ENCODE measurements at places on chromosomes 3 and 15. TPM values are rescaled to one million over a fixed set of nuclear protein-coding genes. Genes with fewer than 3 reads are reported as not detected.

The HGD gene
- not detected for total RNA-seq

GRCh38 chr3:117045143-117045542 is 335.6 kb downstream of the TUSC7 start:
- no peak for DNase-seq

DNA sequence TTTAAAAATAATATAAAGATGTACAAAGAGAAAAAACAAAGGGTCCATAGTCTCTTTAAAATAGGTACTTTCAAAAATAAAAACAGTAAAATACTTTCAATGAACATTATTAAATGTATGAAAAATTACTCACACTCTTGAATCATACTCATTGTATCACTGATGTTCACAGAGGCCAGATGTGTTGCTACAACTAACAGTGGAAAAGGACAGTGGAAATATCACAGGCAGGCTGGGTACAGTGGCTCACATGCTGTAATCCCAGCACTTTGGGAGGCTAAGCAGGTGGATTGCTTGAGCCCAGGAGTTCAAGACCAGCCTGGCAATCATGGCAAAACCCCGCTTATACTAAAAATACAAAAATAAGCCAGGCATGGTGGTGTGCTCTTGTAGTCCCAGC is 26.8 kb downstream of the NPHP3 start:
- no peak for DNase-seq

- no peak for DNase-seq
Observed at GRCh38 chr3:67655364-67656121, 1.1 kb upstream of the SUCLG2 start.

DNA sequence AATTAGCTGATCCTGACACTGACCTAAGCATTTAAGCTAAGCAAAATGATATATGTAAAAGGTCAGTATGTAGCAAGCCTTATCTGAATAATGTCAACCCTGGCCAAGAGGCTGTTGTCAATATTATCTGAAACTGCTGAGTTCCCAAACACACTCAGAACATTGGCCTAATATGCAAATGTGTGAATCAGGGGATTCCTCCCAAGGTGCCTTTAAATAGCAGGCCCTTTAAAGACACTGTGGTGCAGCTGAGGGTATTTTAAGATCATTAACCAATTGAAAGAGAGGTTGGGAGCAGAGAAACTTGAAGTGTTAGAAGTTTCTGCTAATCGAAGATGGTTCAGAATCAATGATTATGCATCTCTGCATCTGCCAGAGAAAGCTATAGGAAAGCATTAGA is 207.0 kb downstream of the NTRK3 start:
- no peak for DNase-seq

GRCh38 chr3:100868096-100868495 is 125.1 kb downstream of the ABI3BP start:
- DNase-seq, result no peak

GRCh38 chr15:79184465-79184892 is 93.9 kb upstream of the RASGRF1 start:
- DNase-seq, result peak; percentile 85

DNA sequence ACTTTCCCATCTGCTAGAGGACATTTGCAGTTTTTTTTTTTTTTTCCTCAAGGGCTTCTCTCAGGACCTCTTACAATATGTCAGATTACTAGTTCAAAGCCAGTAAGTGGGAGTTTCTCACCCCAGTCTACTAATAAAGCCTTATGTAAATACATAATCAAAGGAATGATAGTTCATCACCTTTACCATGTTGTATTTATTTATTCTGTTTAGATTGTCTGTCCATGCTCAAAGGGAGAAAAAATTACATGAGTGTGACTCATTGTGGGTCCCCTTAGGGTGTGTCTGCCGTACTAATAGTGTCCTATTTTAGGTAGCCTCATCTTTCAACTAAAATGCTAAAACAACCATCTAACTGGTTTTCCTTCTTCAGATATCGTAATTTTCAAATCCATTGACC is 917.6 kb downstream of the EPHA3 start:
- DNase-seq, result no peak

DNA sequence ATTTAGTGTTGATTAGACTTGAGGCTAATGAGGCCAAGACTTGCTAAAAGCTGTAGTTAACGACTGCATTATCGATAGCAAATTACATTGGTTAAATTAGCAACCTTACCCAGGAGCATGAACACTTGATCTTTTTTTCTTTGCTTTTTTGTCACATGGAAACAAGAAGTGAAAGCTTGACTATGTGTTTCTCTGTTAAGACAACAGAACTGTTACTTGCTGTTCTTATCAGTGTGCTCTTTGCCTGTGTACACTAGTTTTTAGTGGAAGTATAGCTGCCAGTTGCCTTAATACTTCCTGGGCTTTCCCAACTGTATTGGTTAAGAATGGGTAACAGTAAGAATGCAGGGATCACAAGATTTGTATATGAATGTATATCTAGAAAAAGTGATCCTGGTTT is 625.5 kb downstream of the NAALADL2 start:
- no peak for DNase-seq

DNA sequence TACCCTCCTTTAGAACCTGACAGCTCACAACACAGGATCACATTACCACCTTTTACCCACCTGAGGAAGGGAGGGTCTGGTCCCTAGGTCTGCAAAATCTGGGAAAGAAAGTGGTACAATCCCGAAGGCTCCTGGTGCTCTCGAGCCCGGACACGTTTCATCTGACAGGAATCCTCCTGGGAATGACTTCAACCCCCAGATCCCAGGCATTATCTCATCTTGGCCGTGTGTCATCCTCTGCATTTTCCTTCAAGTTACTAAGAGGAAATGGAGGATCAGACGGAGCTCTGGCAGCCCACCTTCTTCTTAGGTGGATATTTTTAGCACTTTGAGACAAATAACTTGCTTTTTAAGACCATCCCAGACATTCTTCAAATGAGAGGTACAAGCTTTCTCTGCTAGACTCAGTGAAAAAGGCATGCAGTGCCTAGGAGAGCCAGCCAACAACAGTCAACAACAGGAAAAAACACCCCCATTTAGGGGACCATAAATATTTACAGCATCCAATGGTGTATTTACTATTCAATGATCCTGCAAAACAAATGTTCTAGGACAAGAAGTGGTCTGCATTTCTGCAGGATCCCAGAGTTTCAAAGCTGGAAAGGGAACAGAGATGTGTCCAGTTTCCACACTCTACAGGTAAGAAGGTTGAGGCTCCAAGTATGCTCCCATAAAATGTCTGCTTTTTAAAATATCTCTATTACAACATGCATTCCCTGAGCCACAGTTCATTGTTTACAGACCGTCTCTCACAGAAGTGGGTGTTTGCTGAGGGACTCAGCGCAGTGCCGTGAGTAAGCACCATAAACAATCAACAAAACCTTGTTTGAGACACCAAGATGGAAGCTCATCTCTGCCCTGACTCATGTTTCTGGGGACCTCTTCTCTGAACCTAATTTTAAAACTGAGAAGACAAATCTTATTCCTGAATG is 38.3 kb upstream of the ARHGEF3 start:
- no peak for DNase-seq

DNA sequence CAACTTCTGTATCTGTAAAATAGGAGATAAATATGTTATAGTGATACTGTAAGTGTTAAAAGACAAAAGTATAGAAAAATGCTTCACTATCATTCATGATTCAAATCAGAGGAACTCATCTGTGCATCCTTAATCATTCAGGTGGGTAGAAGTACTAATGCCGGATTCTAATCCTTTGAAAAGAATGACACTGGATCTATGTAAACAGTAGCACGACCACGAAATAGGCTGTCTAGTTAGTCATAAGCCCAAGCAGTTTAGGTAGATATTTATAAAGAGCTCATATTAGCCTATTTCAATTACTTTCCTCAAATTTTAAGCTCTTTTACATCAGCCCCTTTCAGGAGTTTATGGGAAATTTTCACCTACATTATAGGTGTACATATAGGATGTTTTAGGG is 437.9 kb downstream of the SOX2 start:
- DNase-seq, result no peak
